Activated naive CD8-positive, alpha-beta T cell treated with anti-CD3 and anti-CD28 coated beads, Interleukin-2, amount 10 ng/mL, durations not matched to agents 7 days and 5 days (primary cell): ENCODE measurements at places on chromosomes 1 and 21. TPM values are rescaled to one million over a fixed set of nuclear protein-coding genes. Genes with fewer than 3 reads are reported as not detected.

- H3K4me3 ChIP-seq: no peak overlapping the region
- peaks cover 2% of the 10 kb centered on the region for H3K4me1 ChIP-seq
- H3K27ac ChIP-seq: no peak overlapping the region
- H3K36me3 ChIP-seq: peaks cover 11% of the 10 kb centered on the region
Observed at GRCh38 chr1:1342061-1342562, 7.1 kb downstream of the DVL1 start.

DNA sequence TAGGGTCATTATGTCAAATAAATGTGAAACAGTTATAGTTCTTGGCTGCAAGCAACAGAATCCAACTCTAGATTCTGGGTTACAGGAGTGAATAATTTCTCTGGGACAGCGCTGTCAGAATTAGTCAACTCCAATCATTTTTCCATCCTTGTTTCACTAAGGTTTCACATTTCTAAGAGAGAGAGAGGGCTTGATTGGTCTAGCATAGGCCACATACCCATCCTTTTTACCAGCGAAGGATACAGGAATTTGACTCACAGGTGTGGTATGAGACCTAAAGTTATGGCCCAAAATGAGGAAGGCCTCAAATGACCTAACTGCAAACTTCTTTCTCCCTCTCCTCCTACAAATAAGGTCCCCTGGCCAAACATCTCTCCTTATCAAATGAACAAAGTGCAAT, 25.5 kb upstream of the RGS8 start:
- H3K27ac ChIP-seq: no peak overlapping the region
- peaks cover 14% of the 10 kb centered on the region for H3K4me1 ChIP-seq
- no peak overlapping the region for H3K4me3 ChIP-seq
- H3K36me3 ChIP-seq: no peaks in the 10 kb centered on the region
- DNase-seq: no peak

GRCh38 chr1:110337704-110338308, 1.4 kb upstream of the RBM15 start:
- no peaks in the 10 kb centered on the region for H3K27me3 ChIP-seq
- peaks cover 28% of the 10 kb centered on the region for H3K36me3 ChIP-seq
- H3K4me3 ChIP-seq: no peak overlapping the region
- H3K27ac ChIP-seq: no peak overlapping the region

- H3K4me3 ChIP-seq: no peak overlapping the region
- DNase-seq: no peak
- no peaks in the 10 kb centered on the region for H3K36me3 ChIP-seq
- H3K4me1 ChIP-seq: no peaks in the 10 kb centered on the region
- no peaks in the 10 kb centered on the region for H3K27me3 ChIP-seq
Observed at GRCh38 chr1:245682638-245683628, 528.1 kb downstream of the KIF26B start.

The LHX4 gene
- total RNA-seq: not detected
